ENCODE measurements at places on chromosomes 5 and 9. TPM values are rescaled to one million over a fixed set of nuclear protein-coding genes. Genes with fewer than 3 reads are reported as not detected.
A peak's percentile ranks its signal among the peaks of the same experiment; 100 is the strongest.

DNA sequence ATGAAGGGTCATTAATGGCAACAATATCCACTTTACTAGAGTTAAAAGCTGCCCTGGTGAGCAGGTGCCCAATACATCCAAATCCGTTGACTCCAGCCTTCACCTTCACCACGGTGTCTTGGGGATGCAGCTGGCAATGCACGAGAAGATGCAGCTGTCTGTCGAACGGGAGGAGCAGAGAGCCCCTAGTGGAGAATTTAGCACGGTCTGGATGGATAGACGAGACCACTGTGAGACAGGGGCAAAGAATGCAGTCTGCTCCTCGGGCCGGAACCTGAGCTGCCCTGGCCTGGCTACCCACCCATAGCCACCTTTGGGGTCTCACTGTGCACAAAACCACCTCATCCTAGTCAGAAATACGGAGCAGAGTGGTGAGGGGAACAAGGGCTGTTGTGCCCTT lies 35.1 kb downstream of the ADRA1B start:
- DNase-seq, result peak; percentile 24

CCL27 gene
- total RNA-seq, result not detected

MRPS30 gene
- 65.0 TPM for total RNA-seq

CDK5RAP2 gene
- 40.8 TPM for total RNA-seq

MARVELD2 gene
- 1.3 TPM for total RNA-seq

- DNase-seq, result peak; percentile 92
Measured at GRCh38 chr5:14250084-14250695, 107.0 kb downstream of the TRIO start.

DNA sequence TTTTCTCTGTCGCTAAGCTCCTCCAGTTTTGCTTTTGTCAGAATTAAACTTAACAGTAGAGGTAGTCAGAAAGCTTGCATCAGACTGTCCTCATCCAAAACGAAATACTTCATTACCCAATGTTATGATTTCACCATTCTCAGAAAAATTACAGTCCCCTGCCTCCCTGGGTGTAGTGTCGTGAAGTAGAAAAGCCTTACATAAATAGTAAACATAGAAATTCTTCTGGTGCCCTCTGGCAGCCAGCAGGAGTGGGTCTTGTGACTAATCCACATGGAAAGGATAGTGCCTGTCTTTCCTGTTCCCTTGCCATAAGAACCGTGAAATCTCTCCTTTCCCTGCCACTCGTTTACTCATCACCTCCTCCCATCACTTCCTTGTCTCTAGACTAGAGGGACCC lies 230.6 kb downstream of the GNA14 start:
- peak; percentile 51 for DNase-seq

PCDHGB4 gene
- total RNA-seq, result 18.3 TPM

DNA sequence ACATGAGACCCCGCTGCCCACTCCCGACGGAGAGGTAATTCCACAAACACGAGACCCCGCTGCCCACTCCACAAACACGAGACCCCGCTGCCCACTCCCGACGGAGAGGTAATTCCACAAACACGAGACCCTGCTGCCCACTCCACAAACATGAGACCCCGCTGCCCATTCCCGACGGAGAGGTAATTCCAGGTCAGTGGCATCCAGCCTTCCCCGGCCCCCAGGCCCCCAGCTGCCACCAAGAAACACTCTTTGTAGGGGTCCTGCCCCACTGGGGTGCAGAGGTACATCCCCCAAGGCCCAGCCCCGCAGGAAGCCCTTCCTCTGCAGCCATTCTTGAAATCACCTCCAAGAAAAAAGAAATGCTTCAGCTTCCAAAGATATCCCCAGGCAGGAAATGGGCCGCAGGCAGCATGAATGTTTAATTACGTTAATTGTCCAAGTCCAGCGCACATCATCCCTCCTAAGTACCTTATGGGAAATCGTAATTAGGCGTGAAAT lies 115.9 kb downstream of the ADAMTS2 start:
- DNase-seq, result no peak

- DNase-seq, result peak; percentile 74
Measured at GRCh38 chr5:108747774-108748400, at the start of gene FER. Gene FER, plus strand, starts transcription at chr5:108747897. Its CDS starts 50,286 bp downstream, at chr5:108798183.

- DNase-seq, result peak; percentile 71
Measured at GRCh38 chr5:142486581-142486980, 161.8 kb upstream of the SPRY4 start.

- DNase-seq, result no peak
Measured at GRCh38 chr5:149503006-149503405, 48.2 kb downstream of the CSNK1A1 start.

GRCh38 chr5:131272724-131273123 lies 8.9 kb downstream of the CDC42SE2 start:
- no peak for DNase-seq

F2RL2 gene
- total RNA-seq, result 13.1 TPM

GRCh38 chr5:115524199-115524847 lies 20.3 kb downstream of the FEM1C start:
- no peak for DNase-seq

ACOT12 gene
- total RNA-seq, result 2.0 TPM

DNA sequence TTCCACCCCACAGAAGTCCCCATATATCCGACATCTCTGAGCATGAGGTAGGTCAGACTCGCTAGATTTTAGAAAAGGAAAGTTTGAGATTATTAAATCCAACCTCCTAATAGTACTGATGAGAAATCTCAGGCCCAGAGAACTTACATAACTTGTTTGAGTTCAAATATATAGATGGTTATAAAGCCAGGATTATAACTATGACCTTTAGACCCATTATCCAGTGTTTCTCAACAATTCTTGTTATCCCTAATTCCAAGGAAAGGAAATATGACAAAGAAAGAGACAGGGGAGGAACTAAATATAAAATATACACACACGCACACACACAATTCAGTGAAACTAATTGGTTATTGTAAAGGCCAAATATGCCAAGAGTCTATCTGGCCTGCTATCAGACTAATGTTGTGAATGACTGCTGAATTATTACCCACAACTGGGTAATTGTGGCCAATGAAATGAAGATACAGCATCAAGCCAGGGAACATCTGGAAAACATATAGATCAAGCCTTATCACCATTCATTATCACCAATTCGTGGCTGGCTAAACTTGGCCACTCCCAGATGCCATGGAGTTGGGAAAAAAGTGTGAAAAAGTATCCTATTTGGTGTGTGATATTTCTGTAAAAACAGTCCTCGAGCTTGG lies 248.4 kb downstream of the PRELID2 start:
- DNase-seq, result no peak

PAXX gene
- total RNA-seq, result 13.7 TPM

DNA sequence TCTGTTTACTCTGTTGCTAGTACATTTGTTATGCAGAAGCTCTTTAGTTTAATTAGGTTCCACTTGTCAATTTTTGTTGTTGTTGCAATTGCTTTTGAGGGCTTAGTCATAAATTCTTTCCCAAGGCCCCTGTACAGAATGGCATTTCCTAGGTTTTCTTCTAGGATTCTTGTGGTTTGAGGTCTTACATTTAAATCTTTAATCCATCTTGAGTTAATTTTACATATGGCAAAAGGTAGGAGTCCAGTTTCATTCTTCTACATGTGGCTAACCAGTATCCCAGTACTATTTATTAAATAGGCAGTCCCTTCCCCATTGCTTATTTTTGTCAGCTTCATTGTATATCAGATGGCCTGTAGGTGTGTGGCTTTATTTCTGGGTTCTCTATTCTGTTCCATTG lies 792.4 kb downstream of the PTPRD start:
- peak; percentile 70 for DNase-seq

- DNase-seq, result peak; percentile 17
Measured at GRCh38 chr5:131109540-131110255, 55.4 kb downstream of the HINT1 start.

- DNase-seq, result no peak
Measured at GRCh38 chr9:6237267-6237666, 21.7 kb downstream of the IL33 start.

LHX3 gene
- total RNA-seq, result not detected
